ENCODE measurements at places on chromosomes 1 and 21.
A peak's percentile ranks its signal among the peaks of the same experiment; 100 is the strongest.

GRCh38 chr1:27689423-27690173, 17.6 kb upstream of the IFI6 start:
- DNase-seq = no peak

DNA sequence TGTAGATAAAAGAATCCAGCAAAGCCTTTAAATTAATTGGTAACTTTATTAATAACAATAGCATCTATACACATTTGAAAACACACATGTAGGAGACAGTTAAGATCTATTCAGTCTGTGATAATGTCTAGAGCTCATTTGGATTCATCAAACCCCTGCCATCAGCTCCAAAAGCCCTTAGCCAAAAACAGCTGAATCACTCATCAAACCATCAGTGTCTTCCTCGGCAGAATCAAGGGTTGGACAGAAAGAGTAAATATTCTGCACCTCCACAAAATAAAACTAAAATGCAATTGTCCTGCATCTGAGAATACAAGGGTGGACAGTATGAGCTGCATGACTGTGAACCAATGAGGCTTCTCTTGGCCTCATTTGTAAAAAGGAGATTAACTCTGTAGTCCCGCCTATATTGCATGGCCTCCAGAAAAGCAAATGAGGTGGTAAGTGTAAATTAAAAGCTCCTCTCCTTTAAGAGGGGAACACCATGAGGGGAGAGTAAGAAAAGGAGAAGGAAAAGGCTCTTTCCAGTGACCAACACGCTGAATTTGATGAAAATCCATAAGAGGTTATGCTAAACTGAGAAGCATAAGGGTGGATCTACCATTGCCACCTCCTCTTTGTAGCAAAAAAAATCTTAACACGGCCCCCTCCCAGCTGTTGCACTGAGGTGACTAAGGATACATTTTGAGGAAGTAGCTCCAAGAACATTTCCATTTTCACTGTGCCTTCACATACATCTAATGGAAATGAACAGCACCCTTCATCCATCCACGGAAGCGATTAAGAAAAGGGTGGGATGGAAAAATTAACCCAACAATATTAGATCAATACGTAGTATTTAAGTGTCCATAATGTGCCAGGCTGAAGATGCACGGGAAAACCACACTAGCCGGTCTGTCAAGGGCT, 14.7 kb upstream of the BOLA1 start:
- DNase-seq = no peak

DNA sequence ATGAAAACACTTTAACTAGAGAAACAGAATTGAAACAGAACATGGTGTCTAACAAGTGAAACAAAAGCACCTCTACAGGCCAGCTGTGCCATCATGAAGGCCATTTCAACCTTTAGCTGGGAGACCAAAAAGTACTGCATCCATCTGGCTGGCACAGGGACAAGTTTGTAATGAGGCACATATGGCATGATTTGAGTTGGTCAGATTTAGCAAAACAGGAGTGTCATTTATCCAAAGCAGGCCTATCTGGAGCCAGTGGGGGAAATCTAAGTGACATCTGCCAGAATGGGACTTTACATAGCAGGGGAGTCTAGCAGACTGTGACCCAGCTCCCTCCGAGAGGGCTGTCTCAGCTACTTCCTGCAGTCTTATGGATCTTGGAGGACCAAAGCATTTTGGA, 51.9 kb downstream of the DNTTIP2 start:
- no peak for DNase-seq

DNA sequence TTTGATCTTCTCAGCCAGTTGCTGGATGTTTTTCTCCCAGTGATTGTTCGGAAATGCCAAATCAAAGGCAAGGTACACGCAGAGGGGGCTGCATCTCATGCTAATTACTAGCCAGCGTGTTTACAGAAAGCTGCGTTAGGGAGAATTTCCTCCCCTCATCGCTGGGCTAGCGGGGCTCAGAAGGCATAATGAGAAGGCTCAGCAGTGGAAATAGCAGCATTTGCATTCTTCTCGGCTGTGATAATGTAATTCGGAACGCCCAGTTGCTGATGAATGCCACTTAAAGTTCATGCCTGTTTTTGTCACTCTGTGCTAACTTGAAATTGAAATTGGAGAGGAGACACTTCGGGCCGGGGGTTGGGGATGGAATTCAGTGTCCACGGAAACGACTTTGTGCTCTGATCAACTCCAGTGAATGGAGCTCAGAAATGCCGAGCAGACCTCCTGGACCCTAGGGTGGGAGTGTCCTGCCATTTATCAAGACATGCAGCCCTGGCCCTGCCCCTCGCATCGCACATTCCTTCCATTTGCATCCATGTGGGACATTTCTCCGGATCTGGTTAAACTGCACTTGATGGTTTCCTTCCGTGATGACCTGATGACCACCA, 313.4 kb upstream of the C1orf174 start:
- DNase-seq = no peak

DNA sequence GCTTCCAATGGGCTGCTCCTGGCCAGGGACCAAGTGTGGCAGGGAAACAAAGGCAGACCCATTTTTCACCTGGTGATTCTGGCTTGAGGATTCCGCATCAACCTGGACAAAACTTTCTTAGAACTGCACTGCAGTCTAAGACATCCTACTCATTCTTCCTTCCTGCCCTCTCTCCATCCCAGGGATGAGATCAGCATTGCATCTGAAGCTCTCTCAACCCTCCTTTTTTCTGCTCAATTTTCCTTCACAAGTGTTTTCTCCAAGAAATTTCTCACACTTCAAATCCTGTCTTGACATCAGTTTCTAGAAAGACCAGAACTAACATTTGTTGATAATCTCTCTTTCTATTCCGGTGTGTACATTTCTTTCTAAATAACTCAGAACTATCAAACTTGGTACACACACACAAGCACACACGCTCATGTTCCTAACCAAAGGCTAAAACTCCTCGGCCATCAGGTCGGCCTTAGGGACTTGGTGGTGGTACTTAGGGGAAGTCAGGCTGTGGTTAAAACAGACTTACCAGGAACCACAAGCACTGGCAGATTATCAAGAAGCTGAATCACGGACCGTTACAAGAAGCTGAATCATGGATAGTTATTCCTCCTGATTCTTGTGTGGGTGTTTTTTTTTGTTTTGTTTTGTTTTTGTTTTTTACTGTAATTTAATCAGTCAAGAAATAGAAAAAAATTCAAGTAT, 21.0 kb upstream of the CXADR start:
- DNase-seq = no peak

GRCh38 chr21:45478115-45478801, 64.0 kb downstream of the SLC19A1 start:
- DNase-seq = peak; percentile 80

GRCh38 chr1:78737241-78737640, 87.6 kb downstream of the IFI44 start:
- no peak for DNase-seq

Measured in activated CD4-positive, alpha-beta T cell treated with anti-CD3 and anti-CD28 coated beads, Interleukin-2, amount 50 U/mL, for 4 hours (primary cell).